ENCODE measurements at places on chromosomes 7 and 10.
A peak's percentile ranks its signal among the peaks of the same experiment; 100 is the strongest.

DNA sequence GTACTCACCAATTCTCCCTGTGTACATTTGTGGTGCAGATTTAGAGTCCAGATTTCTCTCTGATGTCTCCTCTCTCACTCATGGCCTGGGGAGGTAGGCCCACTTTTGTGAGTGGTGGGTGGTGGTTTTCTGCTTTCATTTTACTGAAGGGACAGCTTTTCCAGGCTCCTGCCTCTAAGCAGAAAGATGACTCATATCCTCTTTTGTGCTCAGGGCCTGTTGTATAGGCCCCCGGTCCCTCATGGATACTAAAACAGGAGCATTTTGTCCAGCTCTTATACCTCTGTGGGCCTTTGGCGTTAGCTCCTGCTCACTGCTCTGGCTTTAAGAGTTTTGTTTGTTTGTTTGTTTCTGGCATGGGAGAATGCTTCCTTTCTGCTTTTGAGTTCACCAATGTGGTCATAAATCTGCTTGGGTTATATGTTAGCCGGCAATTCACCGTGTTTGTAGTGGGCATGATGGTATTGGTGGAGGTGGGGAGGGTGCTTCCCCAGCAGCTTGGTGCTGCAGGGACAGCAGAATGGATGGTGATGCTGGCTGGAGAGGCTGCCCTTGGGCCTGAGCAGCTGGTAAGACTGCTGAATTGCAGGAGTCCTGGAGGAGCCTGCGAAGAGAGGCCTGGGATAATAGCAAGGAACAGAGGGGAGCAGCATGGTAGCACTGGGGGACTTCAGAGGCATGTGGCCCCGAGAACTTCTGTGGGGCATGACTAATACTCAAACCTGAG, 468.7 kb downstream of the RPS24 start:
- DNase-seq: peak; percentile 55

DNA sequence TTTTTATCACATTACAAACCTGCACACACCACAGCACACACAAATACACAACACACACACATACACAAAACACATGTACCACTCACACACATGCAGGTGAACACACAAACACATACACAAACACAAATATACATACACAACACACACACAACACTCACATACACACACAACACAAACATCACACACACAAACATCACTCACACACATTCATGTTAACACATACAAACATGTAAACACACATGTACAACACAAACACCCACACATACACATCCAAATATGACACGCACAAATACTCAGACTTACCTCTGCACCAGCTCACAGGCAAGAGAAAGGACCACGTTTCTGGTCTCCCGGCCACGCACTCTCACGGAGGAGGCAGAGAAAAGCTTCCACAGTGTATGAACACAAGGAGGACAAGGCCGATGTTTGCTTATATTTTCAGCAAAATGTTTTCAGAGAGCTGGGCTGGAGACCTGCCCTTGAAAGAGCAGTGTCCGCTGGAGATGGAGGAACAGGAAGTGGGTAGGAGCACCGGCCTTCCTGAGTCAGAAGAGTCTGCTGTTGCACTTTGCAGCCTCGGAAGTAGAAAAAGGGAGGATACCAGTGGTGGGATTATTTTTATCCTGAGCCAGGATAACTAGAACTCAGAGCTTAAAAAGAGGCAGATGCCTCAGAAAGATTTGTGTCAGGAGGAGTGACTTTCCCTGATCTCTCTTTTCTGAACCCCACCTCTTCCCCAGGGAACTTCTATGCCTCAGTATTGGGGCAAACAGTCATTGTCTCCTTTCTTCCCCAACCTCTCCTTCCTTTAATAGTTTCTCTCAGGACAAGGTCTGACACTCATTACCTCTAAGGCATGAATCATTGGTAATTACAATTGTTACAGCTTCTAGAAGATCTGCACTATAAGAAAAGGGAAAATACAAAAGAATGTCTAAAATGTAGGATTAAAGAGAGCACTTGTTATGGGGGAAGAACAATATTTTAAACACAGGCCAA, at the start of gene GIMAP6:
GIMAP6 (minus strand) TSS at position 520 of the 999 bp plus-strand sequence. CDS start 2,243 bp downstream, outside the sequence.
- no peak for DNase-seq

- DNase-seq: no peak
Observed at GRCh38 chr10:78748235-78748533, 320.6 kb upstream of the ZMIZ1 start.

DNA sequence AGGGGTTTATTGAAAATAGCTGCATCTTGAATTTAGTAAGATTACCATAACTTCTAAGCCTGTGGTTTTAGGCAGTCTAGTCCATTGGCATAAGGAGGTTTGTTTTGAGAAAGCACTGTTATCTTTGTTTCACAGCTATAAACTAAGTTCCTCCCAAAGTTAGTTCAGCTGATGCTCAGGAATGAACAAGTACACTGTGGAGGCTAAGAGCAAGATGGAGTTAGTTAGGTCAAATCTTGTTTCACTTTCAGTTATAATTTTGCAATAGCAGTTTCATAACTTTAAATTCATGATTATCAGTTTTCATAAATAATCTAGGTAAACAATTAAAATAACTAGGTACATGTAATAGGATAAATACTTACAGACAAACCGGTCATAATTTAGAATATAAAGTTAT, 15.4 kb downstream of the SEC61G start:
- DNase-seq: no peak

- no peak for DNase-seq
Observed at GRCh38 chr10:118971187-118971586, 58.3 kb upstream of the NANOS1 start.

DNA sequence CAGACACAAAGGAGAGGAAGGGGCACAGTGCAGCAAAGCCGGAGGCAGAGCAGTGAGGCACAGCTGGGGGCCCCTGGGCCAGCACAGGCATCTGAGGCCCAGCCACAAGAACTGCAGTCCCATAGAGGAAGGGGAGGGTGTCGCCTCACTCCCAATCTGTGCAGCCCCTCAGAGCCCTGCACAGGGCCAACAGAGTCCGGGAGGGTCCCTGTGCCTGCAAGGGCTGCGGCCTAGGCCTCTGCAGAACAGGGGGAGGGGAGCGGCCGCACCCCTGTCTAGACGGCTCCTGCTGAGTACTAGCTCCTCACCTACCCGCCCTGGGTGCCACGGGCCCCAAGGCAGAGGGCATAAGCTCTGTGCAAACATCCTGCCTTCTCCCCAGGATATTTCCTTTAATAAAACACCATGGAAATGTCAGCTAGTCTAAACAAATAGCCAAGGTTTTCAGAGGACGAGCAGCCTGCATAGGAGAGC, 32.4 kb upstream of the RET start:
- no peak for DNase-seq

DNA sequence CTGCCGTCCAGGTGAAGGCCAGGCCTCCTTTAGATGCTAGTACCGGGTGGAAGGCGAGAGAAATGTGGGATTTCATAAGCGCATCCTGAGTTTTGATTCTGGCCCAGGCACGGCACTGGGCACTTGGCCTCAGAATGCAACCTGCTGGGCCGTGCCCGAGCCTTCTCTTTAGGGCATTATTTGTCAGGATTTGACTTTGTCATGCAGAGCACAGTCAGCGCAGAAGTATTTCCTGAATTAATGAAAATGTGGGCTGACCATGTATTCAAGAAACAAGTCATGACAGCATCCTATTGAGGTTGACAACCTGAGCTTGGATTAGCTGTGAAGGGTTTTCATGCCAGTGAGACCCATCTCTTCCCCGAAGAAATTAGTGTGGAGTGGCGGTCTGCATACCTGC, 34.4 kb downstream of the RCC1L start:
- DNase-seq: no peak

DNA sequence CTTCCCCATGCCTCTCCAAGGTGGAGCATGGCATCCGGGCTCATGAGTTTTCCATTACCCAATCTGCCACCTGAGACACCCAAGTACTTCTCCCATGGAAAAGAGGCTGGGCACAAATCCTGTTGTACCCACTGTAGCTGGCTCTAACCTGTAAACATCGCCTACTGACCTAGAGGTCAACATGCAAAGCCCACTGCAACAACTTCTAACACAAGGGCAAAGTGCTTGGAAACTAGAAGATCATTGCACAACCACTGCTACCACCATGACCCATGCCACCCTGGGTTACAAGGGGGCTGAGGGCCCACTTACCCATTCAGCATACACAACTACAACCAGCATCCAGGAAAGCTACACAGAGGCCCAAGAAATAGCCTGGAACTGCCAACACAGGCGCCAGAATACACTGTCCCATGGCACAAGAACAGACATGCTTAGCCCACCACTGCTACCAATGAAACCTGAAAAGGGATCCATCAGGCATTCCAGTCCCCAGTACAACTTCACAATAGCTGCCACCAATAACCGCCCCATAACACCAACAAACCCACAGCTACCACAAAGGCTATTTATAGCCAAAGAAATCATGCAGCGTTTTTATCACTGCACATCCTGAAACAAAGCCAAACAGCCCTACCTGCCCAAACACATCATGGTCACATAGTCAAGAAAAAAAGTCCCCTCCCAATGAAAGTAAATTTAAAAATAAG, 63.4 kb downstream of the RNF32 start:
- no peak for DNase-seq

DNA sequence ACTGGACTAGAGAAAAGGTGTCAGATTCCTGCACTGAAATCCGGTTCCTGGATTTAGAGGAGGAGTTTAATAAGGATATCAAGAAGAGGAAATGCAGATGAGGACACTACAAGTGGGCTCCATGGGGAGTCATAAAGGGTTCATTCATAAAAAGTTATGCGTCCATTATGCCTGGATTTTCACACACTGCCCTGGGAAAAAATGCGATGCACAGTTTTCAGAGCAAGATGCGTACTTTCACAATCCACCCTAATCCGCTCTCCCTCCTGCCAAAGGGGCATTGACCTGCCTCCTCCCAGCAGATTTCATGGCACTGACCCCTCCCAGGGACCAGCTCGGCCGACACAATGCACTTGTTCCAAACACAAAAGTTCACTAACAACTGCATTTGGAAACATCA, 42.2 kb upstream of the OPALIN start:
- DNase-seq: no peak

DNA sequence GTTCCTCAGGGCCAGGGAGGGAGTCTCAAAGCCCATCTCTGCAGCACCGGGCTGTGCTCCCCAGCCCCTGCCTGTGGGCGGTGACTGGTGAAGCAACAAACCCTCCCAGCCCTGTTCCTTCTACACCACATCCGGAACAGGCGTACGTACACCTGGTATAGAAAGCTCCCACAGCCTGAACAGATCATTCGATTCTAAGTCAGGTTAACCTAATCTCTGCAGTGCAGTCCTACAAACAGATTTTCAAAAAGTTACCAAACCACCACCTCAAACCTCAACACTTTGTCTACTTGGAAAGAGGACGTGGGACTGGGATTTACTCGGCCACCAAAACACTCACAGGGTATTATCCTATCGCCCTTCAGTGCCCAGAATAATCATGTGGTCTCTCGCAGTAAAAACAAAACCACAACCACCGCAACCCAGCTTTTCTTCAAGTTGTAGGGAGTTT, 238.4 kb downstream of the DIP2C start:
- DNase-seq: no peak

DNA sequence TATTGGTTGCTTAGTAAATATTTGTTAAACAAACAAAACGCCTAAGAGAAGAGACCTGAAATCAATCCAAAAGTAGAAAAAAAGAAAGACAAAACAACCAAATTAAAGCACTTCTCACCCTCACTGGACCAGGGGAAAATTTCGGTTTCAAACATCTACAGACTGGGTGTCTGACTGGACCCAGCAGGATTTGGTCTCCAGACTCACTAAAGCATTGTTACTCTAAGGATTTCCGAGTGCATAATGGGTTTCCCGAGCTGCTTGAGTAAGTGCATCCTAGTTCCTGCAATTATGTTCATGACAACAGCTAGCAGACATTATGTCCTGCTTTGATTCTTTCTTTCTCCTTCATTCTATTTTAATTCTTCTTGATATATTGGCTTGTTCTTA, 51.8 kb upstream of the FAM3C start:
- no peak for DNase-seq

DNA sequence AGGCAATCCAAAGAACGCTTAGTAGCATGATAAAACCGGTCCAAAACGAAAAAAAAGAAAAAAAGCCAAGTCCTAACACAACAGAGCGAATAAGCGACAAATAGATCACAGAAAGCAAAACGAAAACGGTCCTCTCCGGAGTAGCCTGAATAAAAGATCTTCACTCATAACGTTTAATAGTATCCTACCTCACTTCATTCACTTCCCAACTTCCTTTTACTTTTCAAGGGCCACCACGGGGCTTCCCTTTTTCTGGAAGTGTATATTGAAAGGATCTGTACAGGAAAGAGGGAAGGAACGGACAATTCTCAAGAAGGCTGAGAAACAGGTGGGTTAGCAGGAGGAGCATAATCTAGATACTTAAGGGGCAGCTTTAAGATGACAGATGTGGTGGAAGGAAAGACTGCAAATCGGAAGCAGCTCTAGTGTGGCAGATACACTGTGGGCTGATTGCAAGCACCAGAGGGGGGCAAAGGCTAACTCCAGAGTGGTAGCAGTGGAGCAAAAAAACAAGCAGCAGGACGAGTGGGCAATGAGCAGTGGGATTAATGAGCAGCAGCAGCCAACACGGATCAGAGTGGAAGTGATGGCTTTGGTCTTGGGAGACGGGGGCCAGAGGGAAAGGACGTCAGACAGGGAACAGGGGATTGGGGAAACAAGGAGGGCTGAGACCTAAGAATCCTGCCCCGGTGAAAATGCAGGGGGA, 866 bp downstream of the CNOT4 start:
- DNase-seq: peak; percentile 15

DNA sequence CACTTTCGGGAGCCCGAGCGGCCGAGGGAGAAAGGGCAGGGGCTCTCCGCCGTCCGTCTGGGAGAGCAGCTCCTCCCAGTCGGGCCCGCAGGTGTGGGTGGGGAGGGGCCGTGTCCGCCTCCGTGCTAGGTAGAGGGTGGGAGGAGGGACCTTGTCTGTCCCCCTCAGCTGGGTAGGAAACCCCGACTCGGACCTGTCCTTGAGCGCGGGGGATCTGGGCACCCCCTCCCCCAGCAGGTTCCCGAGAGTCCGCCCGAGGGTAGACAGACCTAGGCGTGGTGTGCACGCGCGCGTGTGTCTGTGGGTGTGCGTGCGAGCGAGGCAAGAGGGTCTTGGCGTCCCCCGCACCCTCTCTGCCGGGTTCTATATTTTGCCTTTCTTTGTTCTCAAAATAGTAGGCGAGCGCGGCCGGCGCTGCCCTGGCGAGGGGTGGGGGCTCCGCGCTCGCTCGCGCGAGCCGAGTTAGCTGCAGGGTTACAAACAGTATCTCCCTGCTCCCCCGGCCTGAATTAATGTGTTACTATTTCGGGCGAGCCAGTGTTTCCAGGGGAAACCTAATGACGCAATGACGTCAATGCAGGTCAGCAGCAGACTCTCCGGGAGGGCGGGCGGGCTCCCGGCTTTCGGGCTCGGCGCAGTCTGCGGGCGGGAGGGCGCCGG, 73.9 kb upstream of the LEP start:
- DNase-seq: peak; percentile 63

GRCh38 chr7:24372961-24373955, 89.3 kb downstream of the NPY start:
- DNase-seq: no peak
